ENCODE measurements at places on chromosomes 5 and 9.

DNA sequence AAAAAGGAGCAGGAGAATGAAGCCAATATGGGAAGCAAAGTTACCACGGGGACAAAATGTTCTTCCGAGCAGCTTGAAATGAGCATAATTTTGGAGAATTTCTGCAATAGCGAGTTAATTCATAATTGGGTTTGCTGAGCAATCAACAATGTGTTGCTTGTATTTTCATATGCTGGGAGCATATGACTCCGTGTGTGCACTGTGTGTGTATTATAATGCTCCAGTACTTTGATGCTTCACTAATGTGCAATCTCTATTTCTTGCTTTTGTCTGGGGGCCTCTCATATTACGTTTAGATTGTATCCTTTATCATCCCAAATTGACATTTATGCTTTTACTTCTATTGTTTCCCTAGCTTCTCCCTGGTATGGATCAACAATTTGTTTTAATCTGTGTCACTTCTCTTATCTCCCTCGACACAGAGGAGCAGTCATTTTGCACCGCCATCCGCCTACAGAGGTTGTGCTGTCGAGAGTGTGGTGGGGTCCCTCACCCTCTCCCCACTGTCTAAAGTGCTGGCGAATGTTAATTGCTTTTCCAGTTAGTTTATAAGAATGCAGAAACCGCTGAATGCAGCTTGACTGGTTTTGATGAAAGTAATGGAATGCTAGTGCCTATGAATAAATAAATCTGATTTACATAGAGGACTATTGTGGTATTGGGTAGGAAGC, 372.5 kb upstream of the WWC1 start:
- no peak for DNase-seq

- no peak for DNase-seq
Observed at GRCh38 chr5:118946138-118946800, 42.1 kb downstream of the DTWD2 start.

DNA sequence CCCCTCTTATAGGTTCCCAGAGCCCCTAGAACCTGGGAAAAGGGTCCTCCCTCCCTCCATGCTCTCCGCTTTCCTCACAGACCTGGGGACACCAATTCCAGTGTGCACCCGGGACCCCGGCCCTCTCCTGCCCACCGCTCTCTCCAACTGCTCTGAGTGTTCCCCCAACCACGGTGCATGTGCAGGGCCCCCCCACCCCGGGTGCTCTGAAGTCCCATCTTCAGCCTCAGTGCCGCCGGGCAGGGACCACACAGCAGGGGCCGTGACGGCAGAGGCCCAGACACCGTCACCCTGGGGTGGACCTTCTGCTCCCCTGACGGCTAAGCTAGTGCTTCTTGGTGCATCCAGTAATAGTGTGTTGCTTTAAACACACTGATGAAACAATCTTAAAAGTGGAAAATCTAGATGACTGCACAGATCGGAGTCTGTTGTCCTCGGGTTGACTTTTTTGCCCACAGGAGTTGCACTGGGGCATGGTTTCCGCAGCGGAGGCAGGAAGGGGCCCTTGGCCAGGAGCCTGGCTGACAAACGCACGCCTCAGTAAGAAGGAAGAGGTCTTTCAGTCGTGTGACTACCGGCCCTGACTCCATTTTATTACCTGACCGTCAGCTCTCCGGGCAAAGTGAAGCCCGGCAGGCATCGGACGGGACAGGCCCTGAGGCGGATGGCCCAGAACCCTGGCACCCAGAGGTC, 36.2 kb upstream of the SLC6A3 start:
- no peak for DNase-seq

DNA sequence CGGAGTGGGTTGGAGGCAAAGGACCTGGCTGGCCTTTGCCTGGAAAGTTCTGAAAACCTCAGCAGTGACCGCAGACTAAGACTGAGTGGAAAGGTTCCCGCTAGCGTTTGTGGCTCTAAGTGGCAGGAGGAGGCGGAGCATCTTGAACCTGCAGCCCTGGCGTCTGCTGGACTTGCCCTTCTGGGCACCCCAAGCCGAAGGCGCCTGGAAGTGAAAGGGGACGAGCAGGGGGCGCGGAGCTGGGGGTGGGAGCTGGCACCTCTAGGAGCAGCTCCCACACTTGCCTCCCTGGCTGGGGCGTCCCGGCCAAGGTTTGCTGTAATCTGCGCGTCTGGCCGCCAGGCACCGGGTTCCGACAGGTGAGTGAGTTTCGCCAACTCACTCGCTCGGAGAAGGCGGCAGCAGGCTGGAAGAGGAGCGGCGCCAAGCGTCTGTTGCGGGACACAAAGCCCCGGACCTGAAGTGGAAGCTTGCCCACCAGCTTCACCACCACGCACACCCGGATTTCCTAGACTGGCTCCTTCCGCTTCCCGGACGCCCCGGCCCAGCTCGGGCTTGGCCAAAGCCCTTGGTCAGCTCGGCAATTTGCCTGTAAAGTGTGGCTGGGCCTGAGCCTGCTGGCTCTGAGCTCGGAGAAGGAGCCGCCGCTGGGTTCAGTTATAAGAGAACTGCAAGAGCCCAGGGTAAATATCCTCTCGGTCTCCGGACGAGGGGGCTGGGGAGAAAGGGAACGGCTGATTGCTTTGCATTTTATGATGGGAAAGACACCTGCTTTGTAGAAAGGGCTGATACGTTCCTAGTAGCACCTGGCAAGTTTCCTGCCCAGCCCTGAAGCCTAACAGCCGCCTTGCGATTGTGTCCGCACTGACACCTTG, at the start of gene GNA14:
Gene GNA14, minus strand, starts transcription at position 89 of the 875 bp plus-strand sequence. CDS start 529 bp downstream, outside the sequence.
- DNase-seq = no peak

DNA sequence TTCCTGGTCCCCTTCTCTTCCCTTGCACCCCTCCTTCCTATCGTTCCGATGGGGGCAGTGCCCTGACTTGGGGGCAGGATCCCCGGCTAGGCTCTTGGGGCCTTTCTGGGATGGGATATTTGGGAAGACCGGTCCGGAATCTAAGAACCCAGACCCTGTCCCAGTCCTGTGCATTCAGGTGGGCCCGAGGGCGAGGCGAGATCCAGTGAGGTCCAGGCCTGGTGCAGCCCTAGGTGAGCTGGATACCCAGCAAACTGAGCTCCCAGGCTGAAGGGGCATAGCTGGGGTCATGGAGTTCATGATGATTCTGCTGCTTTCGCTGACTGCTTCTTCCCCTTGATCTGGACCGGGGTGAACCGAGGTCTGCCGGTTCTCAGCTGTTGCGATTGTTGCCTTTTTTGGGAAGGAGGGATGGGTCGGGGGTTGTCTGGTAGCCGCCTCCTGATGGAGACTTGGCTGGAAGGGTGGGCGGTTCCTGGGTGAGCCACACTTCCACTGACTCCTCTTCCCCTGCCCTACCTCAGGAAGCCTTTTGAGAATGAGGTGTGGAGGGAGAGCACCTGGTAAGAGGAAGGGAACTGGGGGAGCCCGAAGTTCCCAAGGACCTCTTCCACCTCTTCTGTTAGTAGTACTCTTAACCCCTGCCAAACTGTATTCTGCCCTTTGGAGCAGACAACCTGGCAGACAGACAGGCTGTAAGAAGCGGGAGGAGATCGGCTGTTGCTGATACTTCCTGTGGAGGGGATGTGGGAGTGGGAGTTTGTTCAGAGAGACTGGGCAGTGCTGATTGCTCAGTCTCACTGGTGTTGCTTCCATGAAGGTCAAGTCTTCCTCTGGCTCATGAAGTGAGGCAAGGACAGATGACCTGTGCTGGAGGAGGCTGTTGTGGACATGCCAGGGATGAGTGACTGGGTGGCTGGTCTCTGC, 1.0 kb downstream of the LRRC8A start:
- DNase-seq = no peak

- no peak for DNase-seq
Observed at GRCh38 chr9:35519692-35520363, 29.9 kb downstream of the RUSC2 start.

- no peak for DNase-seq
Observed at GRCh38 chr9:99375481-99375880, 153.4 kb downstream of the SEC61B start.

DNA sequence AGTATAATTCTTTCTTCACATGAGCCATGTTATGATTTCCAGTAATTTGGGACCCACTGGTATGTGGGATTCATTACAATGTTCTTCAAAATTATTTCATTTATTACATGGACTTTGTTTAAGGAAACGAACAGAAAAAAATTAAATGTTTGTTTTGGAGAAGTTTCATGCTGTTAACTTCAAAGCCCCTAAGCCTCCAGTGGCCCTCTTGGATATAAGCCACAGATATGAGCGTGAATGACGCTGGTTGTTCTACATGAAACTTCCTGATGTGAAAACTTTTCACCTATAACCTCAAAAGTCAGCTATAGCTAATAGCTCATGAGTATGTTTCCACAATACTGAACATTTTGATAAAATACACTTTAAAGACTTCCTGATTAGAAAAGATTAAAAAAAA, 334.2 kb downstream of the PDE4D start:
- DNase-seq = no peak

GRCh38 chr9:127278372-127278771, 13.8 kb downstream of the GARNL3 start:
- DNase-seq = no peak

- DNase-seq = no peak
Observed at GRCh38 chr9:109473329-109473728, 24.8 kb downstream of the PTPN3 start.

- no peak for DNase-seq
Observed at GRCh38 chr9:5002811-5003210, 17.7 kb downstream of the JAK2 start.

DNA sequence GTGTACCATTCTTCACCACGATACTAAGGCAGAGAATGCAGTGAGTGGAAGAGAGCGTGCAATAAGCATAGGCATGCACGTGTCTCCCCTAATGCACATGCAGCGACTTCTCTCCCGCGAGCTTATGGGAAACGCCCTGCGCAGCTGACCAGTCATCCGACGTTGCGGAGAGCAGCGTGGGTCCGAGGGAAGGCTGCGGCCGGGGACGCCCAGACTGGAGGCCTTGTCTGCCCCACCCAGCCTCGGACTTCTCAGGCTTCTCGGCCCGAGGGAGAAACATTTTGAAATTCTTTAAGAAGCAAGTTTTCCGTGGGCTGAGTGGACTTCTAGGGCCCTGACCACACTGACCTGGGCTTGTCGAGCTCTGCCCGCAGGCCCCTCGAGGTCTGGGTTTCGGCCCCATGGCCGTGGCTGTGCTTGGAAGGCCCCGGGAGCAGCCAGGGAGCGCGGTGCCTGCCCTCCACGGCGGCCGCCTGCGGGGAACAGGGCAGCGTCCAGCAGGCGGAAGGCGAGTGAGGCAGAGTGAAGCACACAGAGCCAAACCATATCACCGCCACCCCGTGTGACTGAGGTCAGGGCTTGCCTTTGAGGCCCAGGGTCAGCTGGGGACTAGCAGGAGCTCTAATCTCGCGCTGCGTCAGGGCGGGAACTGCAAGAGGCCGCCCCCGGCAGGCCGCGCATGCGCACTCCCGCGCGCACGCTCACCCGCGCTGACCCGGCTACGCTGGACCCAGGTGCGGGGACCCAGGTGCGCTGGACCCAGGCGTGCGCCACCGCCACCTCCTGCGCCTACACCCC, 60.0 kb upstream of the IRX1 start:
- DNase-seq = no peak

- DNase-seq = no peak
Observed at GRCh38 chr5:106720367-106720766, 950.4 kb downstream of the EFNA5 start.

DNA sequence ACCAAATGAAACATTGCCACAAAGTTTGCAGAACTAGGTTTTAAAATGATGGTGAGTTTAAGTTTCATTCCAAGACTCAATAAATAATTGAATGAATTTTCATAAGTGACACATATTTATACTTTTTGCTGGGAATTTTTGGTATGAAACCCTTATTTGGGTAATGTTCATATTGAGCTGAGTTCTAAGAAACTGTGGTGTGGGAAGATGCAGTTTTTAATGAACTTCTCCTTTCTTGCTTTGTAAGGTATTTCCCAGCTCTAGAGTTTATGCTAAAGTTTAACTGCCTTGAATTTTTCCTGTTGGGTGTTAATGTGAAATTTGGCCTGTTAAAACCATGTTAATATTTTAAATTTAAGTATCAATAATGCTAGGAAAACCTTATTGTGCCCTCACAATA, 15.1 kb downstream of the RABGAP1 start:
- DNase-seq = no peak

DNA sequence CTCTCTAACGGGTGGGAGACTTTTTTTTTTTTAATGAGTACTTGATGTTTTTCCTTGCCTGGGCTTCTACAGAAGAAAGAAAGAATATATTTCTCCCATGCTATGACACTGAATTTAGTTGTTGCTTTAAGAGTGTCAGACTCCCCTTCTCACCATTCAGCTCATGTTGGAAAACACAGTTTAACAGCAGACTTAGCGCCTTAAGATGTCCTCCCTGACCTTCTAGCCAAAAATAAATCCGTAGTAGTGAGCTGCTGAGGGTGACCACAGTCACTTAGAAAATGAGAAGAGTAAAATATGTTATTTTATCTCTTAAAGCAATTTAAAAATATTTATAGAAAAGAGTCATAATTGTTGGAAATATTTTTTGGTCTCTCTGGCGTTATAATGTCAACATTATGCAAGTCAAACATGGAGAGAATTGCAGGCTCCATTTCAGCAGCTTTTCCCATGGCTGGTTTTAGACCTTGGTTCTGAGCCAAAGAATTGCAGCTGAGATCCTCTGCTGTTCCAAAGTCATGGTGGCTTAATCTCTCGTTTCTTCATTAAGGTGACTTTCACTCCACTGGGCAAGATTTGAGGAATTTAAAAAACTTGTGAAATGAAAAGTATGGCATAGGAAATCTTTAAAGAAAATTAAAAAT, 143.5 kb downstream of the GHR start:
- no peak for DNase-seq

- no peak for DNase-seq
Observed at GRCh38 chr5:146825033-146825432, 53.5 kb downstream of the PPP2R2B start.

DNA sequence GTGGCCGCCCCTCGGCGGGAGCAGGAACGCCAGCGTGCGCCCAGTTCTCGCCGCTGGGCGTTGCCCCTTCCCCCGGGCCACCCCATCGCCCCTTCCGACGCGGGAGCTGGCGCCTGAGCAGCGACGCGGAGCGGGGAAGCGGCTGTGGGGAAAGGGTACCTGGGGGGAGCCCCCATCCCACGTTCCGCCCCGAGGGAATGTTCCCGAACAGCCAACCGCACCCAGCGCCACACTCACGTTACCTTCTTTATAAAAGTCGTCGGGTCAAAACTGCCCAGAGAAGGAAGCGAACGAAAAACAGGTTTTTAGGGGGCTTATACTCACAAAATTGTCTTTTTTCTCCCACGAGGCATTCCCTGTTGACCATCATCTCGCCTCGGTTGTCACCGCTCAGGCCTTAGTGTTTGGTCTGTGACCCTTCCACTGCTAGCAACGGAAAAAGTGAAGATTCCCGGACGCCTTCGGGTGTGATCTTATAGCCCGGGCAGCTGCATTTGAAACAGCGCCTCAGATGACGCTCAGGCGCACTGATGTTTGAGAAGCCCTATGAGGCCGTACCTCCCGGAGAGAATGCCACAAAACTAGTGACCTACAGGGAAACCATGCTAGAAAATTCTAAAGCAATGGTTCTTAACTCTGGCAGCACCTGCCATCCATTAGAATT, 475 bp upstream of the GOLM1 start:
- DNase-seq = no peak

DNA sequence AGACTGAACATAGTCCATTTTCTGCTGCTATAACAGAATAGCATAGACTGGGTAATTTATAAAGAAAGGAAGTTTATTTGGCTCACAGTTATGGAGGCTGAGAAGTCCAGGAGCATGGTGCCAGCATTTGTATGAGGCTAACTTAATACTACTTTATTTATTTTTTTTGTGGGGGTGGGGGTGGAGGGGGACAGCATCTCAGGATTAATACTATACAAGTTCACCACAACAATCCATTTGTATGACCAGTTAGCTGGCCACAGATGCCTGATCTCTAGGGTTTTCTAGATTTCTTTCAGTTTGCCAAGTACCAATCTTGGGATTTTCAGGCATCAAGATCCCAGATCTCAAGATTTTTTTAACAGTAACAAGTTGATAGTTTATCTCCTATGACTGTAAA, 20.3 kb downstream of the ANGPTL2 start:
- no peak for DNase-seq

Measured in stimulated activated CD8-positive, alpha-beta memory T cell treated with anti-CD3 and anti-CD28 coated beads, Interleukin-7, amount 100 ng/mL, for 4 hours (primary cell).